Renal cortex interstitium (tissue), 15 donors: ENCODE measurements at places on chromosomes 7 and 10.

- no peak for DNase-seq
Measured at GRCh38 chr10:46251857-46252847, 34.6 kb upstream of the ANTXRL start.

DNA sequence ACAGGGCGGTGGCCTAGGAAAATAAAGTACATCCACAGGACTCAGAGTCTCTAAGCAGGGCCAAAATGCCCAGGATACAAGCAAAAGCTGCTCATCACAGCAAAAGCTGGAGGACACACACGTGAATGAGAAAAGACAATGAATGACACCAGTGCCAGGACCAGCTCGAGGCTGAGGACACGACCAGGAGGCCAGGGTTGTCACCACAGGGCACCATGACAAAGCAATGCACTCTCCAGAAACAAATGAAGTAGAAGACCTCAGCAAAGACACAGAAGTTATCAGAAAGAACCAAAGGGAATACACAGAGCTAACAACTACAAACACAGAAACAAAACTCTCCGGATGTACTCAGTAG is 92.1 kb downstream of the FOXL3 start:
- DNase-seq, result no peak

GRCh38 chr7:98309566-98309965 is 28.1 kb downstream of the BRI3 start:
- no peak for DNase-seq

DNA sequence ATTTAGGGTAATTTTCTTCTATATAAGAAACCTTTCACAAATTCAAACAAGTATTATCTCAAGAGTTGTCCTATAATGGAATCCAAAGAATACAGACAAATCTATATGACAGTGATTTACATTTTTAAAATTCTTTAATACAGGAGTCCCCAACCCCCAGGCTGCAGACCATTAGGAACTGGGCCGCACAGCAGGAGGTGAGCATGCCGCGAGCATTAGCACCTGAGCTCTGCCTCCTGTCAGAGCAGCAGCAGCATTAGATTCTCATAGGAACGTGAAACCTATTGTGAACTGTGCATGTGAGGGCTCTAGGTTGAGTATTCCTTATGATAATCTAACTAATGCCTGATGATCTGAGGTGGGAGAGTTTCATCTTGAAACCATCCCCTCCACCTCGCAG is 37.7 kb downstream of the SNX13 start:
- no peak for DNase-seq

DNA sequence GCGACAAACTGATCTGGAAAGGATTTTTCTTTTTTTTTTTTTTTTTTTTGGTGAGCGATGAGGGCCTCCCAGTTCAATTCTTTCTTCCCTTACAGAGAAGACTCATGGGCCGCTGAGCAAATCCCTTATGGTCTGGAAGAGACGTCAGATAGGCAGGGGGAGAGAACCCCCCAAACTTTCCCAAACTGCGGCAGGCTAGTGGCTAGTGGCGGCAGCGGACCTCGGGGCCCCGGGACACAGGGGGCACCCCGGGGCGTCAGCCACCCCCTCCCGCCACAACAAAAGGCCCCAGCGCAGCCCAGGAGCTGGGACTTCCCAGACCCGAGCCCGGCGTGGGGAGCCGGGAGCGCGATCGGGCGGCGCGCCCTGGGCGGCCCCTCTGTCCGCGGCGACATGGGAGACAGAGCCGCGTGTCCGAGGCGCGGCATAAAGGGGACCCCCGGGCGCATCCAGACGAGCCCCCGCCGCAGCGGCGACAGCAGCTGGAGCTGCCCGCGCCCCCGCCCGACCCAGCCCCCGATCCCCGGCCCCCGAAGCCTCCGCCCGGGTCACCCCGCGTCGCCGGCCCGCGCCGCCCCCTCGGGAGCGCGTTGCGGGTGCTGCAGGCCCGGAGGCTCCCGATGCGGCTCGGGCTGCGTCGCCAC is 755 bp downstream of the FAM171A1 start:
- DNase-seq, result no peak

DNA sequence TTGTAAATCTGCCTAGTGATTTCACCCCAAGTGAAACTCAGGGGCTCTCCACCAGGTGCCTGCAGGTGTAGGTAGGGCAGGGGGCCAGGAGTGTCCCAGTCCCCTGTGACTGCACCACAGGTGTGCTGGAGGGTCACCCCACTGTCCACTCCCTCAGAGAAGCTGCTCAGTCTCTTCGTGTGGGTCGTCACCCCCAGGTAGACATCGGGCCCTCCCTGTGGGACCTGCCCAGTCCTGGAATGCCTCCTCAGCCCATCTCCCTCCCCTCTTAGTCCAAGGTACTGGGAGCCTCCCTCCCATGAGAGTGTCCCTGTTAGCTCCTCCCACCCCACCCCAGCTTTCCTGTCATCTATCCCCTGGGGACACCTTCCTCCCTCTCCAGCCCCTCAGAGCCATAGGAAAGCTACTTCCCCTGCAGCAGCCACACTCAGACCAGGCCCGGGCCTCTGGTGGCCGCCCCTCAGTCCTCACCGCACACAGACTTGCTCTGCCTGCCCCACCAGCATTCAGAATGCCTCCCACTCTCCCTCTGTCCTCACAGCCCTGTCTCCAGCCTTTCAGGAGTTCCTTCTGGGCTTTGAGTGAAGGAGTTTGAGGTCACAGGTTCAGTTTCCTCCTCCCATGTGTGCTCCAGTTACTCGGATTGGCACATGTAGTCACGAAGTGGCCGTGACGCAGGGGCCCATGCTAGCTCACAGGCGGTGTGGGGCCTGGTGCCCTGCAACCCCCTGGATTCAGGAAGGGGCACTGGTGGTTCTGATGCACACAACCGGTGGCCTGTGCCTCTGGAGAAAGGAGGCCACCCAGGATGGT is 5.1 kb downstream of the ALOX5 start:
- DNase-seq, result no peak

DNA sequence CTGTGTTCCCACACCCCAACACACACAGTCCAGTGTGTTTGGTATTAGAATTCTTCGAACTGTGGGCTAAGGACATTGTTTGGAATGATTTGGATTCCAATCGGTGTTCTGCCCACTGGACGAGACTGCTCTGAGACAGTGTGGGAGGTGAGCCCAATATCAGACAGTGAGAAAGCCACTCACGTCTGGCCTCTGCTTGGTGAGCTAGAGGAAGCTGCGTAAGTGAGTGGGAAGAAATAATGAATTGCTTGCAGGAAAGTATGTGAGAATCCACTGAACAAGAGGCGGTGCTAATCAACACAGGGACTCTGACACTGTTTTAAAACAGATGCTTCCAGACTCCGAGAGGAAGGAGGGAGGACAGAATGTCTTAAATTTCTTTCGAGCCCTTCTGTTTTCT is 675.0 kb upstream of the ANKRD30A start:
- no peak for DNase-seq

DNA sequence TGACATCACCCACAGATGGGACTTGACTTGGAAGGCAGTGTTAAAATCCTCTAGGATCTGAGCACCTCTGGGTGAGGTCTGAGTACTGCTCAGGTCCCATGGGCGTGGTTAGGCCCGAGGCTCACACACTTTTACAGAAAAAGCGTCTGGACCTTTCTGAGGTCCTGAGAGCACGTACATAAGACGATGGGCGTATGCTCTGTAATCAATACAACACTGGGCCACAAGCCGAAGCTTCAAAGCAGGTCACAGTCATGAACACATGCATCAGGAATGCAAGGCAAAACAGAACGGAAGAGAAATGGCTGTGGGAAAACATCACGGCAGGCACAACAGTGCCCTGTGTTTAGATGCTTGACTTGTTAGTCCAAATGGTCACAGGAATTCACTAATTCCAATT is 112.2 kb downstream of the LARP4B start:
- DNase-seq, result no peak

DNA sequence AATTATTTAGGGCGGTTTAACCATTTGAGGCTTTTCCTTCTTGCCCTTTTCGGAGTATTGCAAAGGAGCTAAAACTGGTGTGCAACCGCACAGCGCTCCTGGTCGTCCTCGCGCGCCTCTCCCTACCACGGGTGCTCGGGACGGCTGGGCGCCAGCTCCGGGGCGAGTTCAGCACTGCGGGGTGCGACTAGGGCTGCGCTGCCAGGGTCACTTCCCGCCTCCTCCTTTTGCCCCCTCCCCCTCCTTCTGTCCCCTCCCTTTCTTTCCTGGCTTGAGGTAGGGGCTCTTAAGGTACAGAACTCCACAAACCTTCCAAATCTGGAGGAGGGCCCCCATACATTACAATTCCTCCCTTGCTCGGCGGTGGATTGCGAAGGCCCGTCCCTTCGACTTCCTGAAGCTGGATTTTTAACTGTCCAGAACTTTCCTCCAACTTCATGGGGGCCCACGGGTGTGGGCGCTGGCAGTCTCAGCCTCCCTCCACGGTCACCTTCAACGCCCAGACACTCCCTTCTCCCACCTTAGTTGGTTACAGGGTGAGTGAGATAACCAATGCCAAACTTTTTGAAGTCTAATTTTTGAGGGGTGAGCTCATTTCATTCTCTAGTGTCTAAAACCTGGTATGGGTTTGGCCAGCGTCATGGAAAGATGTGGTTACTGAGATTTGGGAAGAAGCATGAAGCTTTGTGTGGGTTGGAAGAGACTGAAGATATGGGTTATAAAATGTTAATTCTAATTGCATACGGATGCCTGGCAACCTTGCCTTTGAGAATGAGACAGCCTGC is 3.1 kb downstream of the FZD1 start:
- no peak for DNase-seq

DNA sequence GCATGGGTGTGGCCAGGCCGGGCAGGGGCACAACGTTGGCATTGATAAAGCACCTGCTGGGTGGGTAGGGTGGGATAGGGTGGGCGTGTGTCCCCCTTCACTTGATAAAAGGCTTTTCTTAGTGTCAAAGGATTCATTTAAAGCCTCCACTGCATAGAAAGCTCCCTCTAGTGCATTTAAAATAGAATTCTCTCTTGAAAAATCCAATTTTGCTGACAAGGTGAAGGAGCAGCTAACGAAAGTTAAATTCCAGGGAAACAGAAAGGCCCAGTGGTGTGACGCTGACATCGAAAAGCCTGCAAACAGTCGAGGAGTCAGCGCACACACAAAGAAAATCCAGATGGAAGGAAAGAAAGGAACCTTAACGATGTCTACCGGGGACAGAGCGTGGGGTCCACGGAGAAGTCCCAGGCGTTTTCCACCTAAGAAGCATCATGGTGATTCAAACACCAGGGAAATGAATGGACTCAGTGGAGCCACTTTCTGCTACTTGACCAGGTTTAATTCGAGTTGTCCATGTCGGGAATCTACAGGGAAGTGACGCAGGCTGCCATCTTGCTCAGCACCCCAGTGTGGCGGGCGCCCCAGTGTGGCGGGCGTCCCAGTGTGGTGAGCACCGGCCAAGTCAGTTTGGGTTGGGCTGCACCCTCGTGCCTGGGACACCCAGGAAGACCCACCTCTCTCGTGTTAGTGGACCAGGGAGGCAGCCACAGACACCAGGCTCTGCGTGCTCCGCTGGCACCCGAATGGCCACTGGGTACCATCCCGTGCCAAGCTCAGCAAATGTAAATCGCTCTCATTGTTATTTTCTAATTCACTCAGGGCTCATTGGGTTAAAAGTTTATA is 217.8 kb downstream of the DNAJB6 start:
- DNase-seq, result no peak

GRCh38 chr7:147803151-147803550 is 787.4 kb upstream of the C7orf33 start:
- DNase-seq, result no peak

DNA sequence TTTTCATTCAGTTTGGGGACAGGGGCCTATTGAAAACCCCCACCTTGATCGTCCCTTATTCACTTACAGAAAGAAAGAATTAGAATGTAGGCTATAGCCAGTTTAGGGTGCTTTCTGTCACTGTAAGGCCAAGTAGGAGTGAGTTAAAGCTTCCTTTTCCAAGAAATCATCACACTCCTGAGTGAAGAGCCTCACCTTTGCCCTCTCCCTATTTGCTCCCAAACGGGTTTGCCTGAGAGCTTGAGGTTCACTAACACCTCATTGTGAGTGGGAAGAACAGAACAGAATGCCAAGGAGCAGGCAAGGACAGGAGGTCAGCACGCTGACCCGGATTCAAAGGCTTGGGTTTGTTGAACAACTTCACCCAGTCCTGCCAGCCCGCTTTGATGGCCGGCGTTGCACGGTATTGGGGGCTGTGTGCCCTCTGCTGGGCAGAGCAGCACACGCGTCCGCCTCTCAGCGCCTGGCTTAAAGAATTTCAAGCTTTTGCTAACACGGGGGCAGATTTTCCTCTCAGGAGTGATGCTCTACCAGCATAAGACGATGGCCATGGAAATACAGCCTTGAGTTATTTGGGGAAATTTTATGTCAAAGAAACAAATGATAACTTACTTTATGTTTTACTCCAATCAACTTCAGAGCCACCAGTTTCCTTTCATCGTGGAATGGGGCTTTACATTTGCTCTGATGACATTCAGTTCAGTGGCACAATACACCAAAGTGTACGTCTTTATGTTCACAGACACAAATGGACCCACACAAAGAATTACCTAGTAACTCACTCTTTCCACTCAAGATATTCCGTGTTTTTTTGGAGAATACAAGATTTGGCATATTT is 470.0 kb downstream of the SUGCT start:
- no peak for DNase-seq

DNA sequence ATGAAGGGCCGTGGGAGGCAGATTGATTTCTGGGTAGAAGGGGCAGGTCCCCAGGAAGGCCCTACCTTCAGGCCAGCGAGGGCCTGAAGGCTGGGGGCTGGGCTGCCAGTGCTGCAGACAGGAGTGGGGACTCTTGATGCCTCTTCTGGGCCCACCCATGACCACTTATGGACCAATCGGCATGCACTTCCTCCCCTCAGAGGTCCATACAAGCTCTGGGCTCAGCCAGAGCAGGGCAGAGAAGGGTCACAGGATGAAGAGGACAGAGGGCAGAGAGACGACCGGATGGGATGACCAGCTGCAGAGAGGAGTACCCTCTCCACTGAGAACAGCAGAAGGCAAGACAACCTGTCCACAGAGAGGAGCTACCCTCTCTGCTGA is 120.1 kb downstream of the DYNC2I1 start:
- no peak for DNase-seq

GRCh38 chr7:157501581-157501980 is 164.8 kb downstream of the DNAJB6 start:
- no peak for DNase-seq

DNA sequence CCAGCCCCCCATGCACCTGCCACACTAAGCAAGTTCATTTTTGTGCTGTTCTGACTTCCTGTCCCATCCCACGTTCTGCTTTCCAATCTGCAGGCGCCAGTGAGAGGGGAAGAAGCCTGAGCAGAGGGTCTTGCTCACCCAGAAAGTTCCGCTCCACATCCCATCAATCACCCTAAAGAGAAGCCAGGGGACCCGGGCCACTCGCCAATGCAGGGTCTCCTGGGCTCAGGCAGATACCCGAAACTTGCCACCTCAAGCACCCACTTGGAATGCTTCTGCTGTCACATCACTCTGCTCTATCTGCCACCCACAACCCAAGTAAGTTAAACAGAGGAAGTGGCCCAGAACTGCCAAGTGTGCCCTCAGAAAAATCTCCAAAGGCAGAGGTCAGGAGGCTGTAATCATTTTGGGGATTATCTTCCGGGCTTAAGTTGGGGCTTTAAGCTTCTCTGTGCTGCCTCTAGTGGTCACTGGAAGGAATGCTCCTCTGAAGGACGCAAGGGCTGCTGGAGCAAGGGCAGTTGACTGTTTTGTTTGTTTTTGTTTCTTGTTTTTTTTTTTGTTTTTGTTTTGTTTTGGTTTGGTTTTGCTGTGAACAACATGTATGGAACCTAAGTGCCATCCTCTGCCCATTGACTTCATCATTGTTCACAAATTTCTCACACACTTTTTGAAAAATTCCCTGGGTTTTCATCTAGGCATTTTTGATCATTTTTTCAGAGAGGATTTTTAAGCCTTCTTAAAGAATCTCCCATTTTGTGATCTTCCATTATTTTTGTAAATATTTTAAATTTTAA is 25.5 kb downstream of the PRR15 start:
- DNase-seq, result peak; percentile 20

GRCh38 chr10:59654007-59654406 is 55.6 kb downstream of the SLC16A9 start:
- DNase-seq, result no peak
